ENCODE measurements at places on chromosomes 16 and 17.

DNA sequence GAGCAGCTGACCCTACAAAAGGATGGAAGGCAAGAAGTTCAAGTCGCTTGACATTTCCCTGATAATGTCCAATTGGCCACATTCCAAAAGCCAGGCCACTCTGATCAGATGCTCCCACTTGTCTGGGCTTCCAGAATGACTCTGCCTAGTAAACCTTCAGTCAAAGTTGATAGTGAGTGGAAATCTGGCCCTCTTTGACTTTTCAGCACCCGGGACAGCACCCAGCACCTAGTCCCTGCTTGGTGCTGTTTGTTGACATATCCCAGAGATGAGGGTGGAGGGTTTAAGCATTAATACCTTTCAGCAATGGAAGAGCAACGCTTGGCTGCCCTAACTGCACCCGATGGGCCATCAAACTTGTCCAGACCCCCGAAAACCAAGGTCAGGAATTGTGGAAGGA is 131.3 kb downstream of the AIPL1 start:
- peak; percentile 25 for DNase-seq

DNA sequence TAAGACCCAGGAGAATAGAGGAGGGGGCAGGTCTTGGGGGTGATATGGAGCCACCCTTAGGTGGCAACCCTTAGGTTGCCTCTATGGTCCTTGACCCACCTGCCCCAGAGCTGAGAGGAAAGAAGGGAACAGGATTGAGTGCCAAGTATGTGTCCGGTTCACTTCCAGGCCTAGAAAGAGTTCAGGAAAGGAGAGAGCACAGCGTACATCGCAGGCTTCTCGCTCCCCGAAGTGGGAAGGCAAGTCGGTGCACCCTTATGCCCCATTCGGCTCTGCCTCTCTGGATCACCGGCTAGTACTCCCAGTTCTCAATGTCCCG is 631 bp downstream of the SP6 start:
- DNase-seq = no peak

GRCh38 chr16:23499801-23500200 is 10.5 kb downstream of the GGA2 start:
- DNase-seq = no peak

GRCh38 chr17:7315570-7316235 is 543 bp upstream of the GPS2 start:
- DNase-seq = no peak

DNA sequence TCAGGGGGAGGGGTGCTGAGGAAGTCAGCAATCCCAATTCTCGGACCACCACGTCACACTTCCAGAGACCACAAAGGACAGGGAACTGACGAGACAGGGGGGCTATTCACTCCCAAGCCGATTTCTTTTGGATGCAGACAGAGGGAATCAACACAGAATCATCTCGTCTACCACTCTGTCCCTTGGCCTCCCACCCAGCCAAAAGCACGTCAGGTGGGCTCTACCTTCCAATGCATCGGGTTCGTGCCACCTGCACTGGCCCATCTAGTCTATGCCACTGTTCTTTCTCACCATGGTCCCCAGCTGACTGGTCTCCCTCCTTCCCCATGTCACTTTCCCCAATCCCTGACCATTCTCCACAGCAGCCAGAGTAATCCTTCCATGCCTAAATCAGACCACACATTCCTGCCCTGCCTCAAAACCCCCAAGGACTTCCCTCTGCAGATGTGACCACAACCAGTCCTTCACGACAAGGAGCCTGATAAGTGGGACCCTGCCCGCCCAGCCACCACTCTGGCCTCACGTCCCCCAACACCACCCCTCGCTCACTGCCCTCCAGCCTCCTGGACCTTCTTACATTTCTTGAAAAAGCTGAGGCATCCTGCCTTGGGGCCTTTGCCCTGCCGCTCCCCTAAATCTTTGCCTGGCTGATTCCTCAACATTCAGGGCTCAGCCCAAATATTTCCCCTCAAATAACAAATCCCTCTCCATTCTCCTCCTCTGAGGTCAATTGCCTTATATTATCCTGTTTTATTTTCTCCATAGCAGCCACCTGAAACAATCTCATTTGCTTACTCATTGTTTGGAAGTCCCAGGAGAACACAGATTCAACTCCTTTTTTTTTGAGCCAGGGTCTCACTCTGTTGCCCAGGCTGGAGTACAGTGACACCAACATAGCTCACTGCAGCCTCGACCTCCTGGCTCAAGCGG is 70.4 kb downstream of the IL21R start:
- DNase-seq = no peak

GRCh38 chr16:27800817-27801216 is 250.9 kb downstream of the KATNIP start:
- DNase-seq = no peak

GRCh38 chr17:17696882-17697633 is 15.8 kb downstream of the RAI1 start:
- no peak for DNase-seq

GRCh38 chr16:11819798-11820197 is 22.7 kb upstream of the ZC3H7A start:
- no peak for DNase-seq

DNA sequence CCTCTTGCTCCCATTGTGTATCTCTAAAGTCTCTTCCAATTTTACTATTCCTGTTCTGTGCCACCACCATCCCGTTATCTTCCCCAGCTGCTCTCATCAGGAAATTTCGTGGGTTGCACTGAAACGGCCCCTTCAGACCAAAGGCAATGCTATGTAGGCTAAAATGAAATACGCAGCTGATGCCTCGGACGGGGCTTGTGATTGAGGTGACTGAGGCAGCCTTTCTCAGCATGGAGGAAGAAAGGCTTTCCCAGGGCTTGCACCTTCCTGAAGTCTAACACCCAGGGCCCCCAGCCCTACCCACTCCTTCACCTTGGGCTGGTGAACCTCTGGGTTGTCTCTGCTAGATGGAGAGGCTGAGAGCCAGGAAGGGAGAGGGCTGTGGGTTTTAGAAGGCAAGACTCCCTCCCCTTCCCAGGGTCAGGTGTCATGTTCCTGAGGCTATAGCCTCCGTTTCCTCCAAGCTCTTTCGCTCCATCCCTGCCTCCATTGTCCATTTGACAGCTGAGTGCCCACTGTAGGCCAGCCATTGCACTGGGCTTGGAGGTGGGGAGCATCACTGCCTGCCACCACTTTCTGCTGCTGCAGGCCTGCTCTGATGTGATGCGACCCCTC is 7.8 kb downstream of the CCDC200 start:
- DNase-seq = no peak

- no peak for DNase-seq
Observed at GRCh38 chr17:28702026-28702751, 9.5 kb downstream of the PROCA1 start.

DNA sequence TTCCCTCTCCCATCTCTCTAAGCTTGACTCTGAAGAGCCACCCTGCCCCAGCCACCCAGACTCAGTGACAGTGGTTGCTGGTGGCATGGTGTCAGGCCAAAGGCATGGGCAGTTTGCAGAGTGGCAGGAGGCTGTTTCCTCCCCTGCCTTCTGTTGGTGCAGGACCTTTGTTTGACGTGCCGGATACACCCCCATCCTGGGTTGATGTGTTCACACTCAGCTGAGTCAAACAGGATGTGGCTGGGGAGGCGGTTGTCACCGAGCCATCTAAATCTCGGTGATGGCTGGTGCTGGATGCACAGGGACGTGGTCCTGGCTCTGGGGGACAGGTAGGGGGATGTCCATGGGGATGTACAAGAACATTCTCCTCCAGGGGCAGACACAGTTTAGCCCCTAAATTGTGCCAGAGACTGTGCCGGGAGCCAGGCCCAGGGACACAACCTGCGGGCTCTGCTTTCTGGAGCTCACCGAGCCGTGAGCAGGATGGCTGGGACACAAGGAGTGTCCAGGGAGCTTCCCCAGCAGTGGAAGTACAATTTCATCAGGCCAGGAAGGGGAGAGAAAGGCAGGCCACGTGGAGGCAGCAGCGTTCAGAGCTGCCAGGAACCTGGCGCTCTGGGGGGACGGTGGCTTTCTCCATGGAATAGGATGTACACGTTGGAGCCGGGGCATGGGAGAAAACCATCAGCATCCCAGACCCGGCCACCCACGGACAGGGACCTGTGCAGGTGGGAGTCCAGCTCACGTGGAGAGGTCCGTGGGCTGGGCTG is 264.2 kb downstream of the SEC14L1 start:
- peak; percentile 94 for DNase-seq

GRCh38 chr17:79630126-79630525 is 19.3 kb upstream of the RBFOX3 start:
- DNase-seq = no peak

GRCh38 chr17:64387145-64387473 is 3.6 kb downstream of the PECAM1 start:
- DNase-seq = no peak

DNA sequence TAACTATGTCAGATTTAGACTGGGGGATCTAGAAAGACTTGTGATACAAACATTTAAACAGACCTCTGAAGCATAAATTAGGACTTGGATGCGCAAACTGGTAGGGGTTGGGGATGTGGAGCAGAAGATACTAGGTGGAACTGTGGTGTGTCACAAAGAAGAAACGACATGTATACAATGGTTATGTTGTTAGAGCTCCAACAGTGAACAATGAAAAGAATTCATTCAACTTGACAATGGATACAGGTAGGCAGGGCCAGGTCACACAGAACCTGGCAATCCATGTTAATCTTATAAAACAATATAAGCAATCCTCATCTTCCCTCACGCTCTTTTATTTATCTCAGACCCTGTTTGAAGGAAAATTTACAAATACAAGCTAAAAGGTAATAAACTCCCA is 102.0 kb downstream of the CDC27 start:
- no peak for DNase-seq

Measured in GM13976 (cell line).